Cerebellum (tissue), 4 donors: ENCODE measurements at places on chromosomes 3 and 15.

DNA sequence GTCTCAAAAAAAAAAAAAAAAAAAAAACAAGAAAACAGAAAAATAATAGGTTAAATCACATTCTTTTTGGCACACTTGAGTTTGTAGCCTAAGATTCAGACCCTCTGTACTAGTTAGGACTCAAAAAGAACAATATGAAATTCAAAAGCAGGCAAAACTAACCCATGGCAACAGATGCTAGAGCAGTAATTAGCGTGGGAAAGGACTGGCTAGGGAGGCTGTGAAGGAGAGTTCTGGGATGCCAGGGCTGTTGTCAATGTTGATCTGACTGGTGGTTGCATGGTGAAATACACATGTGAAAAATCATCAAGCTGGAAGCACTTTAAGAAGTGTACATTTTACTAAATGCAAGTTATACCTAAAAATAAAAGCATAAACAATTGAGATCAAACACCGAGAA is 35.6 kb downstream of the KLHL6 start:
- no peak for DNase-seq

DNA sequence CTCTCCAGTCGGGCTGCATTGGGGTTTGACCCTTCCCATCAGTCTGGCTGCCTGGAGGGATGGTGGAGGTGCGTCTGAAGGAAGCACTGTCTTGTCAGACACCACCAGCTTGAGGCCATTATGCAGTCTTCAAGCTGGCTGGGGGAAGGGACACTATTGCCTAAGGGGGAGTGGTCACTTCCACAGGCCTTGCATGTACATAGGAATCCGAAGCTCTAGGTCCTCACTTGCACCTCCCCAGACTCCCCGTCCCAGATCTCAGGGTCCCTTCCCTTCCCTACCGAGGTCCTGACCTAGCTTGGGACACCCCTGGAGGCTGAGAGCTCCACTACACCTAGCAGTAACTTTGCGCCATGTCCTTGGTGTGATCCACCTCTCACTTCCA is 48.6 kb upstream of the KLF13 start:
- DNase-seq: no peak

GRCh38 chr15:29127506-29128430 is 141.9 kb downstream of the NSMCE3 start:
- DNase-seq: no peak

GRCh38 chr3:138464491-138464860 is 30.1 kb downstream of the ESYT3 start:
- DNase-seq: no peak

- DNase-seq: no peak
These were observed 48.9 kb downstream of the GRK7 start for GRCh38 chr3:141812084-141812483.
